IPS DF 6.9 (cell line): ENCODE measurements at places on chromosomes 16 and 17.

DNA sequence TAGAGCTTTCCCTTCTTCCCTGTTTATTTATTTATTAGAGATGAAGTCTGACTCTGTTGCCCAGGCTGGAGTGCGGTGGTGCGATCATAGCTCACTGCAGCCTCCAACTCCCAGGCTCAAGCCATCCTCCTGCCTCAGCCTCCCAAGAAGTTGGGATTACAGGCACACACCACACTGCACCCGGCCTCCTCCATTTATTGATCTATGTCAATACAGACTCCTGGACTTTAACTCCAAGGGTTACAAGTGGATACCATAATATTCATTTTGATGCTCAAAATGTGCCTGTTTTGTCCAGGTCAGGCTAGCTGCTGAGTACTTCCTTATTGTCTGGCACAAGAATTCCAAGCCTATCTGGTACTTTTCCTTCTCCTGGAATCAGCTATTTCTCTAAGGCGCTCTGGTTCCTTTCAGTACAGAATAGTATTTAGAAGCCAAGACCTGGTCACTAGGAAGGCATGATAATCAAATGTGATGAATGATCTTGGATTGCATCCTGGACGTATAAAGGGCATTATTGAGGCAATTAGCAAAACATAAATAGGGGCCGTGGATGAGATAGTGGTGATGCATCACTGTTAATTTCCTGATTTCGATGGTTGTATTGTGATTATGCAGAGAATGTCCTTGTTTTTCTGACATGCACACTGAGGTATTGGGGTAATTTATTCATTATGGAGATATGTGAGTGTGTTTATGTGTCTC, 21.7 kb downstream of the IL4R start:
- no peak for DNase-seq

- no peak for DNase-seq
Observed at GRCh38 chr16:2206780-2207433, 1.7 kb downstream of the MLST8 start.

DNA sequence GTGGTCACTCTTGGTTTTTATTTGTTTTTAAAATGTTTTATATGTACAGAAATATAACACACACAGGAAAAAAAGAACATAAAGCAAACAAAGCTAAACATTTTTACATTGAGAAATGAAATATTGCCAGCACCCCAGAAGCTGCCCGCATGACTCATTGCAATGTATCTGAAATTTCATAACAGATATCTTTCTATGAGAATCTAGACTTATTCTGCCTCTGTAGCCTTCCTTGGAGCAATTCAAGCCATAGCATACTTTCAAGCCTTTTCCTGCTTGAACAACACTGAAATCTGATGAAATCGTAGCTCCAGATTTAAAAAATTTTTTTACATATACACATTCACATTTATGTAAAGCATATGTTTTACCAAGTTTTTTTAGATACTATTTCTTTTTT, 86.9 kb downstream of the RBBP6 start:
- DNase-seq, result no peak

DNA sequence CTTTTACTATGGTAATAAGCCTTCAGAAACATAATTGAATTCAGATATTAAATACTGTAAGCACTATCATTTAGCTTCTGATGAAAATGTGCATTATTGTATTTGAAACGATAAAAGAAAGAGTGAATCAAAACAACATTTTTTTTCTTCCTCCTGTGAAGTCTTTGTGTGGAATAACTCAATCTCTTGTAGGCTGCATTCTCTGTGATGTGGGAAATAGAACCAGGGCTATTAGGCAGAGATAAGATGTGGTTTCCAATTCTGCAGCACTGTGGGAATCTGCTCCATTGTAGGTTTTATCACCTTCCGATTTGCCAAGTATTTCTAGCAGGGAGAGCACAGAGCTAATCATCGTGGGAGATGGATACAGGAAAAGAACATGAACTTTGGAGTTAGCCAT, 624.5 kb downstream of the RBFOX1 start:
- DNase-seq, result no peak

DNA sequence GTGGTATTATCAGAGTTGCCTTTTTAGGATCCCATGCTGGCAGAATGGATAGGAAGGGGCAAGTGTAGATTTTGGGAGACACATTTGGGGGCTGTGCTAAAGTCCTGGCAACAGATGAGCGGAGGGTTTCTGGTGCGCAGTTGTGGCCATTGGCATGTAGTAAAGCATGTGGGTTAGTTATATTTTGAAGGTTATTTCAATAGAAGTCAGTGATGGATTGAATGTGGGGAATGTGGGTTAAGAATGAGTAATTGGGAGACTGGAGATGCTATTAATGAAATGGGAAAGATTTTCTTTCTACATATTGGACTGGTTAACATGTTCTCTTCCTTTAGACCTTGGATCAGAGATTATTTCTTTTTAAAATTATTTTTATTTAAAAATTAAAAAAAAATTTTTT, 10.0 kb downstream of the DUS2 start:
- no peak for DNase-seq

GRCh38 chr17:36765436-36766043, 164.2 kb downstream of the MRM1 start:
- no peak for DNase-seq

- no peak for DNase-seq
Observed at GRCh38 chr17:17724307-17725010, 43.2 kb downstream of the RAI1 start.

GRCh38 chr17:83089328-83090132, 10.1 kb downstream of the METRNL start:
- DNase-seq, result no peak
